NCI-H1930 (cell line): ENCODE measurements at places on chromosomes 11 and 22.

DNA sequence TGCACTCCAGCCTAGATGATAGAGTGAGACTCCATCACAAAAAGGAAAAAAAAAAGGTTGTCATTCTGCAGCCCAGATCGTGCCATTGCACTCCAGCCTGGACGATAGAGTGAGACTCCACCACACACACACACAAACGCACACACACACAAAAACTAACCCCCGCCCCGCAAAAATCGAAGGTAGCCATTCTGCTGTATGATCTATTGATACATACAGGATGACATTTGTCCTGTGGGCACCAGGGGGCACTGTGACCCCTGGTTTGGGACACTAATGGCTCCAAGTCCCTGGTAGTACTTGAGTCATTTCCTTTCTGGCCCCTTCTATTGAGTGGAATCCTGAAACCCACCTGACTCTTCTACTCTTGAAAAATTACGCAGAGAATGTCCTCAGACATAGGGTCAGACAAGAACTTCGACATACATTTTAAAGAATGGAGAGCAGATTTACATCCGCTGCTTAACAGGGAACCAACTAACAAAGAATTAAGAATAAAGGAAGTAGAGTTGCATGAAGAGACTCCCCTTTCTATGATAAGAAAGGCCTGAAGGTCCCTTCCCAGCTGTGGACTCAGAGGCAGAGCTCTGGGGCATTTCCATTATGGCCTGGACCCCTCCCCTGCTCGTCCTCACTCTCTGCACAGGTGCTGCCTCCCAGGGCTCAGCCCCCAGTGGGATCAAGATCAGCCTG, 35.0 kb upstream of the PRAME start:
- DNase-seq, result peak; percentile 7

DNA sequence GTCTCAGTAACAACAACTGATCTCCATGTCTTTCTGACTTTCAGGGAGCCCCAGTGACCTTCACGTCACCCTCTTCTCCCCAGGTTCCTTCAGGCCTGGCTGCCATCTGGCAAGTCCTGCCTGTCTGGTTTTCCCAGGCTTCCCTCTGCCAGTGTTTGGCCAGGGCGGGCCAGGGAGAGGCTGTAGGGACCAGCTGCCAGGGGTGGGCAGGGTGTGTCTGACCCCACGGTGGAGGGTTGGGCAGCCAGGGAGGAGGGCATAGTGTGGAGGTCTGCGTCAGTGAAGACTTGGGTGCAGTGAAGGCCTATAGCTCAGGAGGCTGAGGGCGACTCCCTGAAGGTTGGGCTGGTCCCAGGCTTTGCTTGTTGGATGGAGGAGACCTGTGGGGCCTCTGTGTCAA, 11.9 kb upstream of the MRGPRX2 start:
- no peak for DNase-seq

- DNase-seq, result no peak
Measured at GRCh38 chr11:68961245-68961644, 19.5 kb downstream of the MRGPRD start.

DNA sequence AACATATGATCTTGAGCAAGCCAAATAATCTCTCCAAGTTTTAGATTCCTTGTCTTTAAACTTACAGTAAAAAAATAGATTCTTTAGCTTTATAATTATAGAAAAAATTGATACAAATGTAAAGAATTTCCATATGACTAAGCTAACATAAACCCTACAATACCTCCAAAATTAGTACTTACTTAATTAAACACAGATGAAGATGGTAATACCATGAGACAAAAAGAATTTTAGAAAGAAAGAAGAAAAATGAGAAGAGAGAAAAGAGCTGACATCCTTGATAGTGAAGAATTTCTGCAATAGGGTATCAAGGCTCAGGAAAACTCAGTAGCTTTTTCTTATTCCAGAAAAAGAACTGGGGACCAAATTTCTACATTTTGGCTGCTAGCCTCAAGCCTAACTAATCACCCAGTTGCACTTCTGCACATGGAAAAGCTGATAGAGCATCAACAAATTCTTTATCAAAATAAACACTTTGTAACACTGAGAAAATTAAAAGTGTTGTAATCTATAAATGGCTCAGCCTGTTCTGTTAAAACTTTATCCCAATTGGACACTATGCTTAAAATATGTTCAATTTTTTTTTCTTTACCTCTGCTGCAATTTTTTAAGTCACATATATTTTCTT, 24.7 kb upstream of the SOX6 start:
- no peak for DNase-seq

DNA sequence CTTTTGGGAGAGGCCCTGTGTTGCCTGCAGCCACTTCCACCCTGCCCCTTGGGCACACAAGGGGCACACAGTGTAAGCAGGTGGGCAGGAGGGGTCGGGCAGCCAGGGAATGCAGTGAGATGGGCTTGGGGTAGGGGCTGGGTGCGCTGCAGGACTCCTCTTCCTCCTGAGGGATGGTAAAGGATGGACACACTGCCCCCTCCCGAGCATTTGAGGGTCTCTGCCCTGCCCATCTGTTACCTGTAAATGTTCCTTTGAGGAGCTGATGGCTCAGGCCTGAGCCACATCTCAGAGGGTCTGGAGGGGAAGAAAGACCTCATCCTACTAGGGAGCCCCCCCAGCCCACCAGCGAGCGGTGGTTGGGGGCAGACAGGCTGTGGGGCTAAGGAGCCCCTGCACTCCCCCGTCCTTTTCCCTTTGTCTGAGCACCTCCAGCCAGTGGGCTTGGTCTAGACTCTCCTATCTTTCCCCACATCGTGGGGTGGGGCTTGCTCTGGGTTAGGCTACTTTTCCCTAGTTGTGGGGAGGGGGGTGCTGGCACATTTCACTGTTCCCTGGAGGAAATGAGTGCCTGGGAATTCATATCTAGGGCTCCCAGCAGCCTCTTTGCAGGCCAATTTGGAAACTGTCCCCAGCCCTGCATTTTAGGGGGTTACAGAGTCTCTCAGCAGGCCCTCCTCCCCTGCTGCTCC, 1.7 kb upstream of the TSSC4 start:
- DNase-seq, result no peak

- no peak for DNase-seq
Measured at GRCh38 chr22:44496844-44497217, 1.2 kb downstream of the RTL6 start.

DNA sequence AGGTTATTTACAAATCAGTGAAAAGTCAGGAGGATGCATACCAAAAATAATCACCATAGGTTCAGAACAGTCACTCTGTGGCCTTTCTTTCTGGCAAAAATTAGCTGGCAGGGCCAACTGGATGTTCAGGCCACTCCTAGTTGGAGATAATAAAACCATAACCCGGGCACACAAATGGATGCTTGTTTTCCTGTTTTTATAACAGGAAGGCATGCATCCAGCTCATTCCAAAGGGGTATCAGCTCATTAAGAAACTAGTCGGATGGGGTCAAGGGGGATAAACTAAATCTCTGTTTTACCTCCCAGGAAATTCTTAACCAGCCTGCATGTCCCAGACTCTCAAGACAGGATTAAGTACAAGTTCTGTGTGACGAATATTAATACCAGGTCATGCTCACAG, 81.0 kb downstream of the FBXO7 start:
- DNase-seq, result no peak

DNA sequence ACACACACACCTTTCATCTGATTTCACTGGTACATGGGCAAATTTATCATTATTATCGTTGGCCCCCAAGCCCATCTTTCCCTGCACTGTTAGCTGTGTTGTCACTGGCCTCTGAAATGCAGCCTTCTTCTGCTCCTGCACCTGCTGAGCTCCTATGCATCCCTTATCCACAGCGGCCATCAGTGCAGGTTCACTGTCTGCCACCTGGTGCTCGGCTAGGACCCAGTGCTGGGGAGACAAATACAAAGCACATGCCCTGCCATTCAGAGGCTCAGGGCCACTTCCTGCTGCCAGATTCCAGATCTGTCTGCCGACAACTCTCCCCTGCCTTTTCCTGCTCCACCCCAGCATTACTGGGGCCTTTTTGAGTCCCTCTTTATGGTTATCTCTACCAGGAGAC, 1205.4 kb downstream of the TBC1D22A start:
- DNase-seq, result no peak

DNA sequence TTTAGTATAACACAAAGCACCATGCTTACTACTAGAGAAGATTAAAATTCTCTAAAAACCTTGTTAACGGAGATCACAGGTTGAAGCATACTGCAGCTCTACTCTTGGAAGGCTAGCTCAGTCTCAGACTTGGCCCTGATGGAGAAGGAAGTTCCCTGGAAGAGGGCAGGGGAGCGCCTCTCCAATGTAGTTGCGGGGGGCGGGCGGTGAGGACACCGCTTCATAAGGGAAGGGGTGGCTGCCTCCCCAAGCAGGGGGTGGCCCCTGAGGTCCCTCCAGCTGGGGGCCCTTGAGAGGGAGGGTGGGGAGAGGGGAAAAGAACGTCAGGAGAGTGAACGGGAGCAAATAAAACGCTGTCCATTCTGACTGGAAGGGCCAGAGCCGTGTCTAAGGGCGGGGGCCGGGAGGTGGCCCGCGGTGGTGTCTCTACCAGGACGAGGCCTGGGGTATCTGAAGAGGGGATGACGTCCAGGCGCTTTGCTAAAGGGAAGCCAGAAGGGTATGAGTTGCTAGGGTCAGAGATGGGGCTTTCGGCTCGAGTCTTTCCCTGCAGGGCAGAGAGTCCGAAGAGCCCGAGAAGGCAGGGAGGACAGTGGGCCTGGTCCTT, 553 bp upstream of the USP47 start:
- peak; percentile 35 for DNase-seq

DNA sequence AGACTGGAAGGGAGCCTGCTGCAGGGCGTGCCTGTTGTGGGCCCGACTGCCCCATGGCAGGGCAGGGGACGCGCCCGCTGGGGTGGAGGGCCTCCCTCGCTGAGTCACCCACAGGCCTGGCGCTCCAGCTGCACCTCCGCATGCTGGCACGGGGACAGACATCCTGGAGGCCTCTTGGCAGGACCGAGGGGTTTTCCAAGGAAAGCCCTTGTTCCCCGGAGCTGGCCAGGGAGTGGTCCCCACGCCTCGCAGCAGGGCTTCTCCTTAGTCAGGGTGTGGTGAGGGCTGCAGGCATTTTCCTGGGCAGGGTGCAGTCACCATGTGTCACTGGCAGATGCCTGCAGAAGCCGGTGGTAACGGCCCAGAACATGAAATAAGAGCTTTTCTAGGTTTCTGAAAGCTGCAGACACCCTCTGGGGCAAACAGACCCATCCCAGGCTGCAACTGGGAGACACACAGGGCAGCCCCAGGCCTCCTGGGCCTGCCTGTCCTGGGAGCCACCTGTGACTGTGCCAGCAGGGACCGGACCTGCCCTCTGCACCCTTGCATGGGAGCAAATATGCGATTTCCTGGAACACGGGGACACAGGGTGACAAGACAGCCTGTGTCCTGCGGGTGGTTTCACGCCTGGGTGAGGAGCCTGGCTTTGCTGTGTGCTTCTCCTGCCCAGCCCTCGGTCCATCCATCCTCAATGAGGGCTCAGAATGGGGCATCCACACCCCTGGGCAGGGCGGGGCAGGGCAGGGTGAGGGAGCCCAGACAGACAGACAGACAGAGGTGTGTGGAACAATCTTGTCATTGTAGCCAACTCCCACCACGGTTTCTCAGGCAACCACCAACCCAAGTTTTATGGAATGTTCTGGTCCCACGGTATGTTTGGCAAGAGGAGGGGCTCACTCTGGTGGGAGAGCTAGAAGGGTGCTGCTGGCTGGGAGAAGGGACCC, 43.2 kb upstream of the FADD start:
- DNase-seq, result no peak

DNA sequence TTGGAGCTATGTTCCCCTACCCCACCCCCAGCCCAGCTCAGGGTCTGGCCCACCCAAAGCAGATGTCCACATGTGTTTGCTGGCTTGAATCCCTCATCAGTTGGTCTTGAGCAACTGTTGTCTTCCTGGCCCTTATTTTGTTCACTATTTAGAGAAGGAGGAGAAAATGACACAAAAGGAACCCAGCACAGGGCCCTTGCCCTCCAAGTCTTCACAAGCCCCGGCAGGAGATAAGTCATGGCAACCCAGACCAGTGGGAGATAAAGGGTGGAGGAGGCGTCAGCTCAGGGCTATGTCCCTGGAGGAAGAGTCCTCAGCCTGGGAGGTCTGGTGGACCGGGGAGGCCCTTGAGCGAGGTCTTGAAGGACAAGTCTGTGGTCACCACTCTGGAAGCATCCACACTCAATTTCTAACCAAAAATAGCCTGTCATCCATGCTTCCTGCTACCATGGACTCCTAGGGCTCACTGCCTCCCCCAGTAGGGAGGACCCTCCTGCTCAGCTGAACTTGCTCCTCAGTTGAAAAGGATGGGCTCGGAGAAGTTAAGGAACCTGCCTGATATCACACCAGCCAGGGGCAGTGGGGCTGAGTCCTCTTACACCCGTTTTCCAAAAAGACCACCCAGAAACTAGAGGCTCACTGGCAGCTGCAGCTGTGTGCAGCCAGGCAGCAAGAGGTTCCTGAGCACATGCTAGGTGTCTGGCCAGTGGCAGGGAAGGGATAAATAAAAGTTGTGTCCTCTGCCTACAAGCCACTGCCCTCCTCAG, 1.8 kb upstream of the RAB3IL1 start:
- DNase-seq, result no peak

GRCh38 chr11:75853971-75854370, 39.0 kb downstream of the UVRAG start:
- DNase-seq, result no peak

- no peak for DNase-seq
Measured at GRCh38 chr11:87451395-87451794, 413.7 kb downstream of the TMEM135 start.

DNA sequence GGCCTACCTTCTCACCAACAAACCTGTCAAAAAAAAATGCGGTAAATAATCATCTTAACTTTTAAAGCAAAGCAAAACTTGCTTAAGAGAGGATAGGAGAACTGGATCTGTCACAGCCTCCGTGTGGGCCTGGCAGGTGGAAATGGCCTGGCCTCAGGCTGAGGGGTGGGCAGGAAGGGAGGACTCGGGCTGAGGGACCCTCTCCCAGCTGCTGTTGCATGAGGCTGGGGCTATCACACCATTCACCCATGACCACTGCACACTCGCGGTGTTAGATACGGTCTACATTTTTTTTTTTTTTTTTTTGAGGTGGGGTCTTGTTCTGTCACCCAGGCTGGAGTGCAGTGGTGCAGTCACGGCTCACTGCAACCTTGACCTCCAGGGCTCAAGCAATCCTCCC, 24.5 kb downstream of the ARHGAP1 start:
- no peak for DNase-seq

DNA sequence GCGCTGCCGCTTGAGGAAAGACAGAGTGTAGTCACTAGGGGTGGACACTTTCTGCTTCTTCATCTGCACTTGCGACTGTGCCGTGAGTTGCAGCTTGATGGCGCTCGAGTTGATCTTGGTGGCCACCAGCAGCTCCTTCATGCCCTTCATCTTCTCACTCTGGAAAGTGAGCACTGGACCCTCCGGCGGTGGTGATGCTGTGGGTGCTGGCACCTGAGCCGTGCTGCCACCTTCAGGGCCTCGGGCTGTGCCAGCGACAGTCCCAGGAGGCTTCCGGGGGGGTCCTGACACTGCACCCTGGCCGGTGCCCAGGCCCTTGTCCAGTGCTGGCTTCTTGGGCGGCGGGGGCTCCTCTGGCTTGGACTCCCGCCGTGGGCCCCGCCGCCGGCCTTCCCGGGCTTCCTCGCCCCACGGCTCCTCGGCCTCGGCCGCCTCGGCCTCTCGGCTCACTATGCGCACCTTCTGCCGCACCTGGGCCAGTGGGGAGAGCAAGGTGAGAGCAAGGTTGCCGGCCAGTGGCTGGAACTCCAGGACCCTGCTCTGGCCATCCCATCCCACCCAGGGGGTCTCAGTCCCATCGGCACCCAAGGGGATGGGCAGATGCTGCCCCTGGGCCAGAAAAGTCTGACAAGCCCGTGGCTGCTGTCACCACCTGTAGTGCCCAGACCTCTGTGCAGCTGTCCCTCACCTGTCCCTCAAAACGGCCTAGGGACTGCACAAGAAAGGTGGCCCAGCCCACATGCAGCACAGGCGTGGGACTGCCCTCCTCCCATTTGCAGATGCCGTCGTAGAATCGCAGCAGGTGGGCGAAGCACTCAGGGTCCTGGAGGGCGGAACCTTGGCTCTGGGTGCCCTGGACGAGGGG, 1.6 kb upstream of the MAP4K2 start:
- DNase-seq, result no peak
